ENCODE measurements at places on chromosomes 11 and 22.

DNA sequence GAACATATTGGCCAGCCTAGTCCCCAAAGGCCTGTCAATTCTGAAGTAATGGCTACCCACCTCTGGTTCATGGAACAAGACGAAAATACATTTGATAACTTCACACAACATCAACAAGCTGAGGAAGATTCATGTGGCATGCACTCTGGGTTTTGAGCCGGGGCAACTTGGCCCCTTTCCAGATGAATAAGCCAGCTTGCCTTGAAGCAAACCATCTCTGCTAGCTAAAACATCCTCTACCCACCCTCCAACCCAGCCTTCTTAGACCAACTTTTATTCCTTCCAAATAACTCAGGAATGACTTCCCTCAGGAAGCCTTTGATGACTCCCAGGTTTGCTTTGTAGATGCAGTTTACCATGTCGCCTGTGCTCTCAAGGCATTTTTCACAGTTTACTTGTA is 94.4 kb downstream of the SLC1A2 start:
- DNase-seq: no peak
- H3K27ac ChIP-seq: no peak overlapping the region
- H3K4me1 ChIP-seq: no peaks in the 10 kb centered on the region
- no peaks in the 10 kb centered on the region for H3K27me3 ChIP-seq

DNA sequence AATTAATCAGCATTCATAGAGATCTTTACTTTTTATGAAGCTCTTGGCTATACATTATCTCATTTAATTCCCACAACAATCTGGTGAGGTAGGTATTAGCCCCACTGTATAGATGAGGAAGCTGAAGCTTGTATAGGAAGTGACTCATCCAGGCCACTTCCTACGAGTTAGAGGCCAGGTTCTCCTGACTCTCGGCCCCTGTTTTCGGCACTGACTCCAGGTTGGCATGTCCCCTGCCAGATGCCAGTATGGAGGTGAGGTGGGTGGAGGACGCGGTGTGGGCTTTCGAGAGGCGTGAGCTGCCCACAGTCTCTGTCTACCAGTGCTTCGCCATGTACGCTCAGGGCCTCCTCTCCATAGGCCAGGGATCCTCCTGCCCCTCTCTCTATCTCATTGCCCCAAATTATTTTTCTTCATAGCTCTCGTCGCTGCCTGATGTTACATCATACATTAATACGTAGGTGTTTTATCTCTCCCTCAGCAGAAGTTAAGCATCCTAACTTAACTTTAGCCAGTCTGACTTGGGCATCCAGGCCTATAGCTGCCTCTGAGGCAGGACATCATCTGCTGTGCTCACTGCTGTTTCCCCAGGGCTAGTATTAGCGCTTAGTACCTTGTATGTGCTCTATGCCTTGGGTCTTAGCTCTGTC is 9.0 kb downstream of the DGAT2 start:
- H3K27ac ChIP-seq: no peak overlapping the region
- no peaks in the 10 kb centered on the region for H3K36me3 ChIP-seq
- no peaks in the 10 kb centered on the region for H3K4me1 ChIP-seq
- no peak for DNase-seq
- H3K4me3 ChIP-seq: no peak overlapping the region

GRCh38 chr22:17832665-17833064 is 58.4 kb upstream of the BID start:
- H3K27me3 ChIP-seq: no peaks in the 10 kb centered on the region
- no peak for DNase-seq
- H3K4me3 ChIP-seq: no peak overlapping the region
- H3K4me1 ChIP-seq: peaks cover 28% of the 10 kb centered on the region
- H3K36me3 ChIP-seq: peaks cover 21% of the 10 kb centered on the region
- H3K27ac ChIP-seq: no peak overlapping the region

DNA sequence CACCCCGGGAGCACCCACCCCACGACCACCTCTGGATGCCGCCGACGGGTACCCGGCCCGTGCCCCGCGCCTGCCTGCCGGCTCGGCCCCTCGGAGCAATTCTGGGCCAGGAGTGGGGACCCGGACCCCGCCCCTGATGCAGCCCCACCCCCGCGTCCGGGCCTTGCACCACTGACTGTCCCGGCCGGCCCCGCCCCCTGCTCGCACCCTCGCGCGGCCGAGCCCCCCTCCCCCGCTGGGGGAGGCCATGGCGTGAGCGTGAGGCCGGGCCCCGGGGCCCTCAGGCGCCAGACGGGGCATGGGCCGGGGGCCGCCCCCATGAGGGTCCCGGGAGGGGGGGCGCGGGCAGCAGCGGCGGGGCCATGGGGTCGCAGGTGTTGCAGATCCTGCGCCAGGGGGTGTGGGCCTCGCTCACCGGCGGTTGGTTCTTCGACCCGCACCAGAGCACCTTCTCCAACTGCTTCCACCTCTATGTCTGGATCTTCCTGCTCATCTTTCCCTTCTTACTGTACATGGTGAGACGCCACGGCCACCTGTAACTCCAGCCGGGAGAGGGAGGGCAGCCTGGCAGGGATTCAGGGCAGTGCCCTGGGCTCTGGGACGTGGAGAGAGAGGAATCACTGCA is 486 bp downstream of the PCNX3 start:
- H3K27ac ChIP-seq: peak overlapping the region; percentile 93
- H3K36me3 ChIP-seq: peaks cover 42% of the 10 kb centered on the region
- no peaks in the 10 kb centered on the region for H3K27me3 ChIP-seq
- DNase-seq: no peak
- peak overlapping the region; percentile 95 for H3K4me3 ChIP-seq
- peaks cover 21% of the 10 kb centered on the region for H3K4me1 ChIP-seq

GRCh38 chr11:18700375-18700774 is 1.8 kb downstream of the TMEM86A start:
- H3K27ac ChIP-seq: no peak overlapping the region
- H3K27me3 ChIP-seq: no peaks in the 10 kb centered on the region
- peaks cover 7% of the 10 kb centered on the region for H3K36me3 ChIP-seq
- H3K4me3 ChIP-seq: peak overlapping the region; percentile 99

DNA sequence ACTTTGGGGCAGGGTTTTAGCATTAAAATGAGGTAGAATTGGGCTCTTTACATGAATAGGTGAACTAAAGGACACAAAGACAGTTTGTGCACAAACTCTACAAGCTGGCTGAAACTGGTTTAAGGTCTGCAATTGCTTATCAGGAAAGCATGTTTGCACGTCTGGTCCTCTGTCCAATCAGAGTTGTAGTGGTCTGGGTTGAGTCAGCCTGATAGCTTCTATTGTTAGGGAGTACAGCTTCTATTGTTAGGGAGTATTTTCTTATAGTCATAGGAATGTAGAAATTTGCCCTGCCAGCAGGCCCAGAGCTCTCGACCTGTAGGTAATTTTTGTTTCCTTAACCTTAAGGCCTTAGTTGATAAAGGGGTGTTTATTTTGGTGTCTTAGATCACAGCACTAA is 1422.4 kb downstream of the LRRC4C start:
- no peaks in the 10 kb centered on the region for H3K27me3 ChIP-seq
- H3K27ac ChIP-seq: no peak overlapping the region
- no peak overlapping the region for H3K4me3 ChIP-seq
- DNase-seq: no peak
- H3K4me1 ChIP-seq: no peaks in the 10 kb centered on the region

DNA sequence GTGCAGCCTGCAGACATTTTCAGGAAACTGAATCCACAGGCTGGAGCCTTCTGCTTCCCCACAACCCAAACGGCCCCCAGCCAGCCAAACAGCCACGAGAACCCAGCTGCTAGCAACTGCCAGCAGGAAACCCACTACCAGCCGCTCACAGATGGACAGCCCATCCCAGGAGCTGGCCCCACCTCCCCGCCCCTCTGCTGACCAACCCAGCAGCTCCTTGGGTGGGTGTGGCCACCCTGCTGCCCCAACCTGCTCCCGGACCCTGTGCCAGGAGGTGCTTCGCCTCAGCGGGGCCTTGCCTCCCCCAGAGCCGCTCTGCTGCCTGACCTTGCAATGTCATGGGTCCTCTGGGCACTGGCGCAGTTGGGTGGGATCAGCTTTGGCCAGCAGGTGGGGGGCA is 8.2 kb upstream of the CCDC188 start:
- peaks cover 2% of the 10 kb centered on the region for H3K27me3 ChIP-seq
- H3K27ac ChIP-seq: no peak overlapping the region
- no peak overlapping the region for H3K4me3 ChIP-seq
- no peak for DNase-seq

DNA sequence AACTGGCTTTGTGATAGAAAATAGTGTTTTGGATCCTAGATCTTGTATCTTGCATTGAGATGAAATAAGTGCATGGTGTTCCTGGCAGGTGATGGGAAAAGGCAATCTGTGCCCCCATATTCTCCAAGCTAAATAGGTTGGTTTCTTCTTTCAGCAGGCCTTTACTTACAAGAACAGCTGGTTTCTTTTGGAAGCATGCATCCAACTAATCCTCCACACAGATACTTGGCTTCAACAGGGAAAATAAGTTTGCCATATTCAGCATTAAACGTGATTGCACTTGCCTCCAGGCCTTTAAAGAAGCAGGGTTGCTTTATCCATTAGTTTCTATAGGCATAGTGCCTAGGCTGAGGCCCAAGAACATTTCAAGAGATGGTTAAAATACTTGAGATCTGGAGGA is 59.9 kb downstream of the APIP start:
- H3K27ac ChIP-seq: no peak overlapping the region
- H3K4me3 ChIP-seq: no peak overlapping the region
- no peaks in the 10 kb centered on the region for H3K27me3 ChIP-seq
- DNase-seq: no peak
- H3K4me1 ChIP-seq: no peaks in the 10 kb centered on the region

GRCh38 chr11:64086258-64087123 is 50.8 kb downstream of the FLRT1 start:
- no peaks in the 10 kb centered on the region for H3K4me1 ChIP-seq
- DNase-seq: no peak
- no peaks in the 10 kb centered on the region for H3K27me3 ChIP-seq
- H3K4me3 ChIP-seq: no peak overlapping the region
- no peaks in the 10 kb centered on the region for H3K36me3 ChIP-seq
- no peak overlapping the region for H3K27ac ChIP-seq

DNA sequence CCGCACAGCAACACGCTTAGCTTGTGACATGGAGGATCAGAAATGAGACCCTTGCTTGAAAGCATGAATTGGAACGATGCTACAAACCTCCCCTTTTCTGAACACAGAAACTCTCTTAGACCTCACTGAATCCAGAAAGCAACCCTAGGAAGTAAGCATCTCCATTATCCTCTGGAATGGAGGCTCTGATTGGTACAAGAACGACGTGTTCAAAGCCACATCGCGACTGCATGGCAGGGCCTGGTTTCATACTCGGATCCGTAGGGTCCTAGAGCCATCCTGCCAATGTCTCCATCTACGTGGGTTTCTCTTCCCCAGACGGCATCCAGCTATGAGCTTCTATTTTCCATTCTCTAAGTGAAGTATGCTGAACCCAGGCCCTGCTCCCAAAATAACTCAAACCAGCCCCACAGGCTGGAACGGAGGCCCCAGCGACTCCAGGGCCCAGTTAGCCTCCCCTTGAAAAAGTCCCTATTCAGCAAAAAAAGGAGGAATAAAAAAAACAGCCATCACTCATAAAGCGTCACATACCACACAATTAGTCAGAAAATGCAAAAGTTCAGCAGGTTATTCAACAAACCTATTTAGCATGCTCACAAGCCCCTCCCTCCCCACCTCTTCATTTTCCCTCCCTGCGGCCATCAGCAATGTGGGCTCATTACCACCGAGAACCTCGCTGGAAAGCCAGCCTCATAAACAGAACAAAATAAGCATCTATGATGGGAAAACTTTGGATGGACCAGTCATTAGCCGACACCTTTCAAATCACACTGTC is 7.1 kb upstream of the MN1 start:
- no peaks in the 10 kb centered on the region for H3K27me3 ChIP-seq
- peak overlapping the region; percentile 86 for H3K27ac ChIP-seq
- peaks cover 19% of the 10 kb centered on the region for H3K4me1 ChIP-seq
- H3K4me3 ChIP-seq: no peak overlapping the region

DNA sequence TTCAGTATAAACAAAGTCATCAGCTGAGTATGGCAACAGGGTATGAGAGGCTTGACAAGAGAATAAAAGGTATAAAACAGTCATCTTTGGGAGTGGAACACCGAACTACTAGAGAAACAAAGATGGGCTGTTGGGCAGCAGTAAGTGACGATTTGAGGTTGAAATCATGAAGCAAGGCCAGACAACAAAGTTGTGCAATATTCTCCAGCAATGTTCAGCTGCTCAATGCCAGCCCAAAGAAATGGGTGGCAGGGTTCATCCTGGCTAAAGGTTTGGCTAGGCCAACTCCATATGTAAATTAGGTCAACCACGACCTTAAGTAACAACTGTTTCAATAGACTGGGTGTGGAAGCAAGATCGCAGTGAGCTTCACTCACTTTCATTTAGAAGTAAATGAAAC is 6.2 kb downstream of the APIP start:
- no peaks in the 10 kb centered on the region for H3K4me1 ChIP-seq
- no peak for DNase-seq
- no peaks in the 10 kb centered on the region for H3K27me3 ChIP-seq
- H3K27ac ChIP-seq: no peak overlapping the region

DNA sequence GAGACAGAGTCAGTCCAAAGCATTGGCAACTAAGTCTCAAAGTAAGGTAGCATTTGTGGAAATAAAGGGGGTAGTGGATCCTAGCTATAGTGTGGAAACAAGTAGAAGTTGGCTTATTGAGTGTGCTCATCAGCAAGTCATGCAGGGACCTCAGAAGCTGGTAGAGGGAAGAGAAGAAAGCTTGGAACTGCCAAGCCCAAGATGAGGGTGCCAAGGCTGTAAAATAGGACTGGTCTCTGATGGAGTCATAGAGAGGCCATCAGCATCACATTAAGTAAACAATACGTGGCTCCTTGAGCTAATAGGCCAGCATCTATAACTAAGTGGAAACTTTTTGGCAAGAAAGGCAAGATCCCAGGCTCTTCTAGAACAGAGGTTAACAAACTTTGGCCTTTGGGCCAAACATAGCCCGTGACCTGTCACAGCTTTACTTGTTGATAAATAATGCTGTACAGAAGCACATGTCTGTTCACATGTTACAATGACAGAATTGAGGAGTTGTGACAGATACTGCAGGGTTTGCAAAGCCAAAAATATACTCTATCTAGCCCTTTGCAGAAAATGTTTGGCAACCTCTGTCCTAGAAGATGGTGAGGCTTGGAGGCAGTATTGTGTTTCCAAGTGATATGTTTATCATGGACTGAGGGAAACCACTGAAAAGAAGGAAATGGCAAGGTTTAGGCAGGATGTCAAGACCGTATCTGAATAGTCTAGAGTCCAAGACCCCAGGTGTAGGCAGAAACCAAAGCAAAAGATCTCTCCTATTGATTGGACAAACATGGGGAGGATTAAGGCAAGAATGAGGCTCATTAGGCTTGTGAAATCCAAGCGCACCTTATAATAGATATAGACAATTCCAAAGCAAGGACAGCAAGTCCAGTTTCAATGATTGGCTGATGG is 62.5 kb upstream of the CD44 start:
- no peaks in the 10 kb centered on the region for H3K27me3 ChIP-seq
- H3K4me3 ChIP-seq: no peak overlapping the region
- no peak for DNase-seq
- H3K27ac ChIP-seq: no peak overlapping the region
- H3K4me1 ChIP-seq: peaks cover 4% of the 10 kb centered on the region
- H3K36me3 ChIP-seq: no peaks in the 10 kb centered on the region

- DNase-seq: no peak
- no peak overlapping the region for H3K27ac ChIP-seq
- no peaks in the 10 kb centered on the region for H3K36me3 ChIP-seq
- H3K4me3 ChIP-seq: no peak overlapping the region
Measured at GRCh38 chr22:48832592-48832991, 995.1 kb downstream of the BRD1 start.
